ENCODE measurements at places on chromosomes 3 and 15. TPM values are rescaled to one million over a fixed set of nuclear protein-coding genes. Genes with fewer than 3 reads are reported as not detected.

The ARIH2 gene
- total RNA-seq = 64.4 TPM

The NPAP1 gene
- total RNA-seq = not detected

The MAP2K1 gene
- 25.9 TPM for total RNA-seq

The C3orf22 gene
- not detected for total RNA-seq
